ENCODE measurements at places on chromosomes 3 and 15.

DNA sequence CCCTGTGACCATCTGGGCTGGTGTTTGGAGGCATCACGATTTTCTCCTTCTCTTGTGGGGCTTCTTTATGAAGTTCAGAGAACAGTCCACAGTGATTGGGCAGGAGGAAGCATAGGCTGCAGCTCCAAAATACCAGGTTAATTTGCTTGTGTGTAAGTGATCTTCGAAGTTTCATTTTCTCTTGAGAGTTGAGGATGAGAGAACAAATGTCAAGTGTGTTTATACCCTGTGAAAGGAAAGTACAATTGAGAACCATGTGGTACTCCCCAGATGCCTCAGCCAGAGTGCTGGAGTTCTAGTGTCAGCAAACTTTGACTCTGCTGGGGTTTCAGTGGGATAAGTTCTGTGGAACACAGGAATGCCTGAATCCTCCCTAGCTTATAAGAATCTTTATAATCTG lies 357.1 kb upstream of the CFAP20DC start:
- DNase-seq = no peak

DNA sequence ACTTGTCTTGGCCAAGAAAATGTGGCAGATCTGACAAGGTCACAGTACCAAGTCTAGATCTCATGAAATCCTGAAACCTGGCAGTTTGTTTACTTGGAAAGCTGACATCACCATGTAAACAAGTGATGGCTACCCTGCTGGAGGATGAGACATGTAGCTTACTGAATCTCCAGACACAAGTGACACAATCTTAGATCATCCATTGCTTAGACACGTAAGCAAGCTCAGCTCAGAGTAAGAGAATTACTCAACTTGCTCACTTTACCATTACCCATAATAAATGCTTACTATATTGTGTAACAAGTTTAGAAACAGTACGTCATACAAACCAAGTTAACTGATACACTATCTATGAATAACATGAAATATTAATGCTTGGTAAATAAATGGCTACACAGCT lies 263.8 kb downstream of the TBC1D5 start:
- peak; percentile 7 for DNase-seq

DNA sequence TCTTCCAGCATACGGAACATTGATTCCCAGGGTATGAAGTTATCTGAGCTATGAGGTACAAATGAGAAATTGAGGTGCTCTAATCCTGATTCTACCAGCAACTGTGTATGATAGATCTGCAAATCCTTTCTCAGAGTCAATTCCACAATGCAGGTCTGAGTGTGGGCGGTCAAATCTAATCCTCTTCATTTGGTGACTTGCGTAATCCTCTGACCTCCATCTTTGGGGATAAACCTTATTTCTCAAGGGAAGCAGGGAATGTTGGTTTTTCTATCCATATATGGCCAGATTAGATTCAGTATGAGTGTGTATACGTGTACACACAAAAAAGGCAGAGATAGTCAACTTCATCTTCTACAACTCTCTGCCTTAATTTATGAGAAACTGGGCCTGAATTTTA lies 348.4 kb upstream of the IL12A start:
- DNase-seq = no peak

DNA sequence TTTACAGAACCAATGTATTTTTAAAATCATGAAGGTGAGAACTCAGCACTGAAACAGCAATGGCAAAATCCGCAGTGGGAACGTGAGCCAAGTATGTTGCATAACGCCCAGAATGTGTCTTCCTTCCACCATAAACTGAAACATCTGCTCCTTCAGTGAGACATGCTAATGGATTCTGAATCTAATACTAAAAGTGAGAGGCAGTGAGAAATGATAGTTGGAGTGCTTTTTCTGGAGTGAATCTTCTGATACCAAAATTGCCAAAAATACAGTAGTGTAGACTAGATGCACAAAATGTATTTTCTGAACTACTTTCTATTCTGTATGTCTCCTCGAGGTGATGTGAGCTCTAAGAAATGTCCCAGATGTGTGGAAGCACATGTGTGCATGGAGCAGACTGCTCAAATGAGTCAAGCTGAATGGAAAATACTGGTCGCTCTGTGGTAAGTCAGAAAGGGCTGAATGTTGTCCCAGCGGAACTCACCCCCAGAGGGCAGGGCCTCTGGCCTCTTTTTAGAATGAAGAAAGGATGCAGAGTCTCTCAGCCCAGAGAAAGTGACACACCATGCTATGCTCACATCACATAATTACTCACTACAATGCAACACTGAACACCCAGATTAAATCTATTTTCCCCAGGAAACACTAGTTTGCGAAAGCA lies 73.0 kb downstream of the ATP10A start:
- DNase-seq = peak; percentile 96

DNA sequence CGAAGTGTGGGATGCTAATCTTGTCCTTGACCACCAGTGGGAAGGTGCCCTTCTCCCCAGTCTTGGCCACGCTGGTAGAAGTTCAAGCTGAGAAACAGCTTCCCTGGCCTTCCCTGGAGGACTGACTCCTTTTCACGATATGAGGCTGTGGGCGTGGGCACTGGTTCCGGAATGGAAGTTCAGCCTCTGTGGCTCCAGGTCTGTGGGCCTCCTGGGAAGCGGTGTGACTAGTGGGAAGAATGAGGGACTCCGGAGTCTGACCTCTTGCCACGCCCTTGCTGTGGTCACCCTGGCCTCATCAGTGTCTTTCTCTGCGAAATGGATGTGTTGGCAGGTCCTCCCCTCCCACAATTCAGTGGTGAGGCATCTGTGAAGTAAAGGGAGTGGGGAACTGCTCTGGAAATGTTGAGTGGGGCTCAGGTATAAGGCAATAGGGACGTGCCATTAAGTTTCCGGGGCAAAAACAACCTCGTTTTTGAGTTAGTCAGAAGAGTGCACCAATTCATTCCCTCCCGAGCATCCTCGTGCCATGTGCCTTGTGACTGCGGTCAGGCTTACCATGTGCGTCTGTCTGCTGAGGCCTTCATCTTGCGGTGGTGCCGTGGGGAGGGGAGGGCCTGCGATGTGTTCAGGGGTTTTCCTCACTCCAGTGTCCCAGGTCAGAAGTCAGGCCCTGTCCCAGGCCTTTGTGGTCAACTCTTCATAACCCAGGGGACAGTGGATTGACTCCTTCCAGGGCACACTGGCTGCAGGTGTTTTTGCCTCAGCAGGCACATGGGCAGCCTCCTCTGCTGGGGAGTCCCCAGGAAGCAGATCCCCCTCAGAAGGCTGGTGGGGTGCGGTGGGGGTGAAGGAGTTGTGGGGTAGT lies 11.8 kb upstream of the SEC13 start:
- no peak for DNase-seq

GRCh38 chr3:145648396-145648795 lies 512.6 kb downstream of the PLOD2 start:
- DNase-seq = no peak

DNA sequence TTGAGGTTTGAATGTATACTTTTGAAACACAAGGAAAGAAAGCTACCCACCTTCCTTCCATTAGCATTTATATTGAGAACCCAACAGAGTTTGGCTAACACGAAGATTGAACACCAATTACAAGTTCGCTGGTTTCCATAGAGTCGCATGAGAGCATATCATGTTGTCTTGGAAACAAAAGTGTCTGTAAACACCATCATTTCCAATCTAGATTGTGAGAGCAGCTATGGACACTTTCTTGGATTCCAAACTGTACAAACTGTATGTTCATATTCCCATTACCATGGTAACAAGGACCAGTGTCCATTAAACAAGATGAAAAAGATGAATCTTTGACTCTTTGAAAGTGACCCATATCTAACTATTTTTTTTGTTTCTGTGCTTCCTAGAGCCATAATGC lies 529.9 kb upstream of the ROBO1 start:
- DNase-seq = no peak

- peak; percentile 57 for DNase-seq
Measured at GRCh38 chr3:175956964-175957363, 1097.8 kb downstream of the NAALADL2 start.

GRCh38 chr15:65389226-65389625 lies 11.4 kb upstream of the IGDCC3 start:
- DNase-seq = no peak

DNA sequence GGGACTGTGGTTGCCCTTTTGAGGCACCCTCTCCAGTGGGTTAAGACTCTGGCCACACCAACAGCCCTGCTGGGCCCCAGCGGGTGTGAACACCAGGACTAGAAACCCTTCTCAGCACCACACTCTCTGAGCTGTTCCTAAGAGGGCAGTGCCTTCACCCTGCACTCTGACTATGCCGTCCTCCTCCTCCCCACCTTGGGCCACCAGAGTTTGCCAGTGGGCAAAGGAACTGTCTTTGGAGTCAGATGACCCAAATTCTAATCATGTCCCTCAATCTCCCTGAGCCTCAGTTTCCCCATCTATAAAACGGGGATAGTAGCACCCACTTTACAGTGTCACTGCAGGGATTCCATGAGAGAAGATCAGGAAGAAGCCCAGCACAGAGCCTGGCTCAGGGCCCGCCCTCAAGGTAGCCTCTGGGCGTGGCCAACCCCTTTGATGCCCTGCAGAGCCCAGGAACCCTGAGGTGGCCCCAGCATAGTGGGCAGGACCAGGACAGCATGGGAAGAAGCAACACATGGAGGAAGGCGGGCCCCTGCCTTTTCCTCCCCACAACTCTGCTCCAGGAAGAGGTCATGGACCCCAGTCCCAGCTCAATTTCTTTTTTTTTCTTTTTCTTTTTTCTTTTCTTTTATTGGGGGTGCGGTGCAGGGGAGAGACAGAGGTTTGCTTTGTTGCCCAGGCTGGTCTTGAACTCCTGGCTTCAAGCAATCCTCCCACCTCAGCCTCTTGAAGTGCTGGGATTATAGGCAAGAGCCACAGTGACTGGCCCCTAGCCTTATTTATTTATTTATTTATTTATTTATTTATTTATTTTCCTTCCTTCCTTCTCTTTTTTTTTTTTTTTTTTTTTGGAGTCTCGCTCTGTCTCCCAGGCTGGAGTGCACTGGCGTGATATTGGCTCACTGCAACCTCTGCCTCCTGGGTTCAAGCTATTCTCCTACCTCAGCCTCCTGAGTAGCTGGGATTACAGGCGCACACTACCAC lies 115.7 kb upstream of the LINGO1 start:
- DNase-seq = no peak

- DNase-seq = no peak
Measured at GRCh38 chr15:74130155-74130848, at the start of gene ISLR2. Gene ISLR2 (plus strand): TSS chr15:74130586. CDS start chr15:74132755, 2,169 bp downstream.

GRCh38 chr3:178492491-178492890 lies 43.7 kb upstream of the KCNMB2 start:
- no peak for DNase-seq

GRCh38 chr15:101667881-101668280 lies 15.7 kb upstream of the TM2D3 start:
- DNase-seq = peak; percentile 86

GRCh38 chr3:30683769-30684168 lies 77.4 kb downstream of the TGFBR2 start:
- DNase-seq = no peak

GRCh38 chr15:29890336-29891095 lies 68.2 kb upstream of the TJP1 start:
- no peak for DNase-seq

DNA sequence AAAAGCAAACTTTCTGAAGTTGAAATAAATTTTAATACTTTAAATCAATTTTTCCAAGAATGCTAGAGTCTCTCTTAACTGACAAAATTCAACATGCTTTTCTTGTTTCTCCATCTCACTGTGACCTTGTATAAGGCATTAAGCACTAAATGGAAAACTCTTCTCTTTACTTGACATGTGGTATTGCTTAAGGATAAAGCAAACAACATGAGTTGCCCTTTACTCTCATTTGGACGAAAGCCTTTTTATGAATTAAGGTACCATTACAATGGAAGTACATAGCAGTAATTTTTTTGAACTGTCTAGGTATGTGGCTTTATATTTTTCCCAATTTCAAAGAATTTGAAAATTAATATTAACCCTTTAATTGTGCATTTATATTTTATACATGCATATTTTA lies 1.4 kb downstream of the STRIT1 start:
- DNase-seq = no peak

- no peak for DNase-seq
Measured at GRCh38 chr3:170759511-170760173, 110.4 kb downstream of the RPL22L1 start.

DNA sequence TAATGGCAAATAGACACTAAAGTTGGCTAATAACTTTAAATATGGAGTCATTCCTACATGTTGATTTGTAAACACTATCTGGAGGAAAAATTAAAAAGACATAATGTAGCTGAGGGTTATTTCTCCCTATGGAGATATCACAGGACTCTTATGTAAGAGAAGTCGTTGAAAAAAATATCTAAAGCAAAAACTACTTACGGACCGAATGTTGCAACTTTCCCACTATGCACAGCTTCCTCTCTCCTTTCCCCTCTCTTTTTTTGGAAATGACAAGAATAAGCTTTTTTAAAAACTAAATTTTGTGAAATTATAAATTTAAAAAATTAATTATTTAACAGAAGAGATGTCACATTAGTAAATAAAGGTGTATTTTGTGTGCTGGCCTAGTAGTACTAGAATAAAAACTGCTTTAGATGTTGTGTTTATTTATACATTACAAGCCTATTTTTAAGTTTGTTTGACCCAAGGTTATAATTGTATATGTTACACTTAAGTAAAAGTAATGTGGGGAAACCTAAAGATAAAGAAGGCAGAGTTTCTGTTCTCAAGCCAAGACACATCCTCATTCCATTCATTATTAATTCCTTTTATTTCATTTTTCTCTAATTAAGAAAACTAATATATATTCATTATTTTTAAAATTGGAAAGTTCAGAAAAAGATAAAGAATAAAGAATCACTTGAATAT lies 20.7 kb upstream of the PPARG start:
- peak; percentile 62 for DNase-seq

- no peak for DNase-seq
Measured at GRCh38 chr3:138082992-138083386, 32.4 kb downstream of the DZIP1L start.

- no peak for DNase-seq
Measured at GRCh38 chr3:11045536-11045935, 53.0 kb downstream of the SLC6A1 start.

DNA sequence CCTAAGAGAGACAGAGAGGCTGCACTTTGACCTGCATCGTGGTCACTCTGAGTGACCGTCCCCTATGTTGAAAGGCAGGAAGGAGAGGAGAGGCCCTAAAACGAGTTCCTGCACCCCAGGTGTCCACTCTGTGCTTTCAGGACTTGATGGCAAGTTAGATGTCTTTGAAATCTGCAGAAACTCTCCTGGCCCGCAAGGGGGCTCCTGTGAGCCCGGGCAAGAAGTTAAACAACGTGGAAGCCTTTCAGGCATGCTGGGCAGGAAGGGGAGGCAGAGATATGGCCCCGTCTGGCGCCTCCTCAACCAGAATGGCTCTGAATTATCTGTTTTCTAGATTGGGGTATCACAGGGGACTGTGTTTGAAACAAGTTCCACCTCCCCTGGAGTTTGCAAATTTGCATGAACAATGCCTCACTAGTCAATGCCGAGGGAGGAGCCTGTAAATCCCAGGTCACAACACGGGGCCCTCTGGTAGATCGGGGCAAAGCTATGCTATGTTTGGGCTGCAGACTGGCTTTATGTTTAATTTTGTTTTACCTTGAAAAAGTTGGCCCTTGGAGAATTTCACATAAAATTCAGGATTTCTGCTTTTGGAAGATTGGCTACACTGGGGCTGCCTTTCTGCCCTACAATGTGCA lies 9.8 kb downstream of the CTXND1 start:
- peak; percentile 44 for DNase-seq

GRCh38 chr3:179082416-179082815 lies 10.8 kb upstream of the ZMAT3 start:
- DNase-seq = no peak

GRCh38 chr15:29788433-29789034 lies 33.7 kb downstream of the TJP1 start:
- DNase-seq = no peak
